ENCODE measurements at places on chromosomes 3 and 15.

- no peak for DNase-seq
Measured at GRCh38 chr3:178498871-178499270, 37.4 kb upstream of the KCNMB2 start.

DNA sequence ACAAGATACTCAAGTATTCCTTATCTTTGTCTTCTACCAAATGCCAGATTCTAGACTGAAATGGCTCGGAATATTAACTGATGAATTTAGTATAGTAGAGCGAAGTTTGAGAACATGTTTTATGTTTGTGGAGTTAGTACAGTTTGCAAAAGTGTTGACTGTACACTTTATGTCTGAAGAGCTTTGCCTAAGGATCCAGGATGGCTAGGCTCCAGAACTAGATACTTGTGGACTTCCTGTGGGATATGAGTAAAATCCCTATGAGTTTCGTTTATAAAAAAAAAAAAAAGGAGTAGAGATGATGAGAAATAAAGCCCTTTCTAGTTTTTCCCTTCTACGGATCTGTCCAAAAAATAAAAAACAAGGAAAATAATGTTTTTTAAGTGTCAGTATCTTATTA, 96.7 kb downstream of the TP63 start:
- no peak for DNase-seq

- DNase-seq = no peak
Measured at GRCh38 chr3:141790171-141790570, 27.0 kb downstream of the GRK7 start.

GRCh38 chr3:194091141-194091540, 44.8 kb upstream of the HES1 start:
- DNase-seq = no peak

GRCh38 chr15:50066666-50067065, 52.4 kb downstream of the ATP8B4 start:
- no peak for DNase-seq

GRCh38 chr3:141368925-141369794, 856 bp downstream of the ZBTB38 start:
- DNase-seq = no peak

DNA sequence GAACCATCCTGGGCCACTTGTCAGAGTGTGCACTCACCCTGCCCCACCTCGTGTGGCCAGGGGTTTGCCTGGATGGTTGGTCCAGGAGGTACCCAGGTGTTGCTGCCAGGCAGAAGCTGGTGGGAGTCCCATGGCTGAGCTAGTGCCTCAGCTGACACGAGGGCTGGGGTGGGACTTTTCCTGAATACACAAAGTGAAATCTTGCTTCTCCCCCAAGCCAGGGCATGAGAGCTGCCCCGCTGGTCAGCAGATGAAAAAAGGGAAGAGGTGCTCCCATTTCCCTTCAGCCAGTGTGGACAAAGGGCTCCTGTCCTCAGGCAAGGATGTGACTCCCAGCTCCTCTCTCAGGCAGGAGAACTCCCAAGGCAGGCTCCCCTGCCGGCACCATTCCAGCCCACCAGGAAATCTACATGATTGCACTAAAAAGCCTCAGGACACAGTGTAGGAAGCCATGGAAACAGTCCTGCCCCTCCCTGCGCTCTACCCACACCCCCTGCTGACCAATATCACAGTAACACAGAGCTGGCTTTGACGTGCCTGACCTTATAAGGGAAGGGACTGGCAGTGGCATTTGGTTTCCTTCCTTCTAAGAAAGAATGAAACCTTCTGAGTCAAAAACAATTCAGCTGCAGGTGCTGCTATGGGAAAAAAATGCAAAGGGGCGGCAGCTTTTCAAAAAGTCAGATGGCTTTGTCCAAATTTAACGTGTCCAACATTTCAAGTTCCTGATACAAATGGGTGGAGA, 33.9 kb downstream of the MYO5C start:
- DNase-seq = peak; percentile 31

DNA sequence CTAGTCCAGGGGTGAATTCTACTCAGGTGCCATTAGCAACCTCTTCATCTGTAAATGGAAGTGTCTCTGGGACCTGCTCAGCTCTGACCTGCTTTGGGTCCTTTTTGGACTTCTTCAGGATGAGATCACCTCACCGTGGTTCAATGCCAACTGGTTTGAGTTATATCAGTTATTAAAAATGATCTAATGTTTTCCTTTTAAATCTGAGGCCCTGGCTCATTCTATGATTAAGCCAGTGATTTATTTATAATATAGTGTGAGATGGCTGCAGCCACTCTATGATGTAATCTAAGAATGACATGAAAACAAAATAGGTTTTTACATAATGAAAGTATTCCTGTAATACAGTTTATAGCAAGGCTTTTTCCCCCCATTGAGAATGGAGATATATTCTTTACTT, 79.4 kb downstream of the LPP start:
- DNase-seq = no peak

- no peak for DNase-seq
Measured at GRCh38 chr3:129699199-129699598, 92.7 kb upstream of the PLXND1 start.

GRCh38 chr15:56758770-56759449, 25.6 kb upstream of the ZNF280D start:
- DNase-seq = no peak

- DNase-seq = no peak
Measured at GRCh38 chr3:129908417-129908816, 14.9 kb upstream of the TMCC1 start.

DNA sequence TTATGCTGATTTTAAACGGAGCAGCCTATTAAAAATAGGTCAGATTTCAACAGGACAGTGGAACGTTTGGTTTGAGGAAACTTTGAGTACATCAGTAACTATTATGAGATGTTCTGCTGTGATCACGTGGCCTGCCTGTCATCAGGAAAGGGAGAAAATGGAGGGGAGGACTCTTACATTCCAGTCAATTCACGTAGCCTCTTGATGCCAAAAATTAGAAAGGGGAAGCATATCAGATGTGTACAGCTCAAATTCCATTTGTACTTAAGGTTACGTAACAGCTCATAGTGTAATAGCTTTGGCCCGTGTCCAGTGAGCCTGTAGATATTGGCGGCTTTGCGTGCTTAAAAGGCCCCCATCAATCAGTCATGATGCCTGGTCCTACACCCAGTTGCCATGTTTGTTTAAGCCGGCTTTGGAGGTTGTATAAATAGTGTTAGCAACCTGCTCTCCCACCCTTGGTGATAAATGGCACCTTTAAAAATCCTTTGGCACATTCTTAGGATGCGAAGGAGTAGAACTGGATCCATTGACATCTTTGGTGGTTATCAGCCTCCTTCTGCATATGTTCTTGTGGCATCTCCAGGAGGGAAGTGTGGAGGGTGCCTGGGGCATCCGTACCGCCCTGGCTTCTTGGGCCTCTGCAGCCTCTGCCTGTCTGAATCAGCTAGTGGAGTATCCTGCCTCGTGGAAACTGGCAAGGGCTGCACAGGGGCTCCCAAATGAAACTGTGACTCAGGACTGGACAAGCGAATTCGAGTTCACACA, 163.9 kb downstream of the THSD4 start:
- no peak for DNase-seq

GRCh38 chr3:124761250-124761796, 31.1 kb downstream of the UMPS start:
- peak; percentile 71 for DNase-seq

- no peak for DNase-seq
Measured at GRCh38 chr15:94509259-94509658, 277.9 kb downstream of the MCTP2 start.

GRCh38 chr15:60972301-60972700, 256.8 kb downstream of the RORA start:
- no peak for DNase-seq

DNA sequence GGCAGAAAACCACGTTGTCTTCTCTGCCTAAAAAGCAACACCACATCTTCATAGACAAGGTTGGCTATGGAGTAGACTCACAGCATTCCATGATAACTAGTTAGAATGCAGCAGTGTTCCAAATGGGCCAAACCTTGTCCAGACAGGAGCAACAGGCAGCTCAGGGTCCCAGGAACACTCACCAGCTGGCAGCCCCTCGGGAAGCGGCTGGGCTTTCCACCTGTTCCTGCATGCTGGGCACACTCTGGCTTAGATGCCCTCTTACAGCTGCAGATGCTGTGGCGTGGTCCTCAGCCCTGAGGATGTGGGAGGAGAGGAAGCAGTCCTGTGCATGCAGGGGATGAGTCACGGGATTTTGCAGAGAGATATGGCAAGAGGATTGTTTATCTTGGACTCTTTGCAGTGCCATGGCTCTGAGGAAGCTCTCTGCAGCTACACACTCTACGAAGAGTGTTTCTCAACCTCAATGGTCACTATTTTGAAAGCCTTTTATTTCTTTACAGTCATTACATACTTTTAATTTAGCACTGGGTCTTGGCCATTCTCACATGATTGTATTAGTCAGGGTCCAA, 11.3 kb downstream of the NRROS start:
- DNase-seq = no peak

GRCh38 chr3:8324747-8325146, 176.9 kb upstream of the LMCD1 start:
- DNase-seq = peak; percentile 15

DNA sequence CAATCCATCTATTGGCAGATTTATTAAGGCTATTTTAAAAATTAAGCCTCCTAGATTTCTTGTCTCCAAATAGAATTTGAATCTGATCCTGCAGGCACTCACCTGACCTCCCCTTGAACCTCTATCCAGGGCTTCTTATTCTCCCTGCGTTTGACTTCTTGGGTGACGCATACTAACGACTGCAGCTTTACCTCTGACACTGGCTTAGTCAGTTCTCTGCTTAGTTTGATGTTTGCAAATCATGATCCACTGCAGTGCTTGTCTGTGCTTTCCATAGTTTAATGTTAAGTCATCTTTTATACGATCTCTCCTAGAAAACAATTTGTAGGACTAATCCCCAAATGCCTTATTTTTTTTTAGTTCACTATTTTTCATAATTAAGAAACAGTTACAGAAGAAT, 233.1 kb downstream of the ROBO1 start:
- no peak for DNase-seq

GRCh38 chr3:106629215-106629832, 747.9 kb upstream of the CCDC54 start:
- no peak for DNase-seq

GRCh38 chr3:634511-634910, 437.9 kb downstream of the CHL1 start:
- no peak for DNase-seq

DNA sequence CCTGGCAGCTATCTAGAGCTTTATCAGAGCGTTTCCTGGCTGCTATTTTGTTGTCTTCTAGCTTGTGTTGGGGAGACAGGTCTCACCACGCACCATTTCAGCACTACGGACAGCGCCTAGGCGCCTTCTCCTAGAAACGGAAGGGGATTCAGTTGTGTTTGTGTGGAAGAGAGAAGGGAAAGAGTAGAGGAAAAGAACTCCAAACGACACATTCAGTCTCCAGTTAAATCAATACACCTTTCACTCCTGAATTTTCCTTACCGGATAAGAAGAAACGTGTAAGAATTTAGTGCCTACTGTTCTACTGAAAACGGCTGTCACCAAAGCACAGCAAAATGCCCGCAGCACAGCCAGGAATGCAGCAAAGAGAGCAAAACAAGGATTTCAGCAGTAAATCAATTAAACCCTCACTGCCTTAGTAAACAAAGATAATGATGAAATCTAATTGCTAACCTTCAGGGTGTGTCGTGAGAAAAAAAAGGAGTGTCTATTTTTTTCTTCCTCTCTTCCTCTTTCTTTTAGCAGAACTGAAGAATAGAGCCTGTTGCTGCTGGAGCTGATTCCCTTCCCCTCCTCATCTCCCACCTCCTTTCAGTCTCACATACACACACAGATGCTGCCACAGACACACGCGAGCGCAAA, 412 bp upstream of the CTXN2 start:
- peak; percentile 24 for DNase-seq

DNA sequence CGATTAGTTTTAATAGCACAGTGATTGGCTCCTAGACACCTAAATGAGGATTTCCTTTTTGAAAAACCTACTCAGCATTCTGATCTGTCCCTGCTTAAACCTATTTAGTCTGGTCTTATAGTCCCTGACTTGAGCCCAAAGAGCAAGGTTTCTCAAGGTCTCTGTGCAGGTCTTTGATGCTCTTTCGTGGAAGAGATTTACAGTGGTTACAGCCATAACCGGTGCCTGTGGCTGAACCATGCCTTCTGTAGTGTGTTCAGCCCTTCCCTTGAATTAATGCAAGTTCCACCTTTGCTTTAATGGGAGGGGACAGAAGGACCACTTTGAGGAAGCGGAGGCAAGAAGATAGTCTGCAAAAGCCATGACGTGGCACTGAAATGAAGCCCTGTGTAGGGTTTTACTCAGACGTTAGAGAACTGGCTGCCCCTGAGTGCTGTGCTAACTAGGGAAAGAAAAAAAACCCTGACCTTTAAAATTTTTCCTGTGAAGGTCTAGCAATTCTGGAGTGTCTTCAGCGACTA, 43.0 kb downstream of the ZBTB38 start:
- DNase-seq = no peak

DNA sequence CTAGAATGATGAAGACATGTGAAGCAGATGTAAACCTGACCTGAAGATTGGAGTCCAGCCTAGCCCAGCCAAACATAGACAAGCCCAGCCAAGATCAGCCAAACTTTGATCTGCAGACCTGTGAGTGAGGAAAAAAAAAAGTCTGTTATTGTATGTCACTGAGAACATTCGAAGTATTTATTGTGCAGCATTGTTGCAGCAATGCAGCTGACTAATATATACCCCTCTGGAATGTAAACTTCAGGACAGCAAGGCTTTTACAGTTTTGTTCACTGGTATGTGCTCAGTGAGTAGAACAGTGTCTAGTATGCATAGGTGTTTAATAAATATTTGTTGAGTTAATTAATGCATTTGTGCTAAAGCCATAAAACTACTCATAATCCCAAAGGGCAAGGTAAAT, 23.4 kb downstream of the TMEM202 start:
- DNase-seq = no peak

GRCh38 chr3:114866430-114866829, 280.7 kb downstream of the ZBTB20 start:
- no peak for DNase-seq

DNA sequence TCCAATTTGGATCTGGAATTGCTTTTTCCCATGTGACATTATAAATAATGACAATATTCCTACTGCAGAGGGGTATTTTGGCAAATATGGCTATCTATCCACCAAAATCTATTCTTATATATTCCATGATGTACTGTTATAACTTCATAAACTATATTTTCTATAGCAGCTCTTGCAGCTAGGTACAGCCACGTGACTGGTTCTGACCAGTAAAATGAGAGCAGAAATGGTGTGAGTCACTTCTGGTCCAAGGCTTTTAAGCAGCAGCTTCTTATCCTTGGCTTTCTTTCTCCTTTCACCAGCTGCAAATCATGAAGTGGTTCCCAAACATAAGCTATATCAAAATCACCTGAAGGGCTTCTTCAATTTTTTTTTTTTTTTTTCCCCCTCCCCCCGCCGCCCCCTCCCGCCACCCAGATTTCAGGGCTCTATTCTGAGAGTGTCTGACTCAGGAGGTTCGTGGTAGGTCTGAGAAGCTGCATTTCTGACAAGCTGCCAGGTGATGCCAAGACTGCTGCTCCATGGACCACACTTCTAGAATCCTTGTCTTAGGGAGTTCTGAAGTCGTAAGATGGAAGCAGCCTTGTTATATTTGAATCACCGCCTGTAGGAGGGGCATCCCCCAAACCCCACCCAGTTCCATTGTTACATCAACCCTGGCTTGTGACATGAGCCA, 357.5 kb downstream of the CHST2 start:
- no peak for DNase-seq

GRCh38 chr15:94306700-94307650, 75.6 kb downstream of the MCTP2 start:
- peak; percentile 10 for DNase-seq
